CD8-positive, alpha-beta memory T cell (primary cell): ENCODE measurements at places on chromosomes 16 and 17. TPM values are rescaled to one million over a fixed set of nuclear protein-coding genes. Genes with fewer than 3 reads are reported as not detected.

GRCh38 chr16:84519855-84520254 lies 15.4 kb upstream of the MEAK7 start:
- no peak for DNase-seq

- DNase-seq = no peak
Observed at GRCh38 chr16:57801098-57801808, 1.0 kb downstream of the KIFC3 start.

GRCh38 chr17:82173351-82174041 lies 39.1 kb downstream of the CCDC57 start:
- no peak for DNase-seq

The CDH1 gene
- 0.18 TPM for total RNA-seq

The PTX4 gene
- total RNA-seq = not detected

The FAM222B gene
- total RNA-seq = 21.5 TPM

The AMFR gene
- total RNA-seq = 70.1 TPM

DNA sequence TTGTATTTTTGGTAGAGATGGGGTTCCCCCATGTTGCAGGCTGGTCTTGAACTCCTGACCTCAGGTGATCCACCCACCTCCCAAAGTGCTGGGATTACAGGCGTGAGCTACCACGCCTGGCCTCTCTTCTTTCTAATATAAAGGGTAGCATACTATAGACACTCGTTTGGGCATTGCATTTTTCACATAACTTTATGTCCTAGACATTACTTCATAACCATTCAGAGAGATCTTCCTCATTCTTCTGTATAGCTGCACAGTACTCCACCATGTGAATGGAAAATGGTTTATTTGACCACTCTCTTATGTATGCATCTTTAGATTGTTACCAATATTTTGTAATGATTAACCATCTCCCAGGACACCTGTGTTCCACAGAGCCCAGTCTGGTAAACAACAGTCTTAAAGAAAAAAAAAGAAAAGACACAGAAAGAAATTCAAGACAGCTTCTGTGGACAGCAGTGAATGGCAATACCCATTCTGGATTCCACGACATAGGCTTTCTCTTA lies 42.1 kb downstream of the TK2 start:
- DNase-seq = no peak

The PRR35 gene
- not detected for total RNA-seq

- DNase-seq = peak; percentile 58
Observed at GRCh38 chr17:7296189-7296861, 1.9 kb upstream of the YBX2 start.

The PMP22 gene
- 0.60 TPM for total RNA-seq

- no peak for DNase-seq
Observed at GRCh38 chr17:70265471-70265870, 96.1 kb downstream of the KCNJ2 start.

DNA sequence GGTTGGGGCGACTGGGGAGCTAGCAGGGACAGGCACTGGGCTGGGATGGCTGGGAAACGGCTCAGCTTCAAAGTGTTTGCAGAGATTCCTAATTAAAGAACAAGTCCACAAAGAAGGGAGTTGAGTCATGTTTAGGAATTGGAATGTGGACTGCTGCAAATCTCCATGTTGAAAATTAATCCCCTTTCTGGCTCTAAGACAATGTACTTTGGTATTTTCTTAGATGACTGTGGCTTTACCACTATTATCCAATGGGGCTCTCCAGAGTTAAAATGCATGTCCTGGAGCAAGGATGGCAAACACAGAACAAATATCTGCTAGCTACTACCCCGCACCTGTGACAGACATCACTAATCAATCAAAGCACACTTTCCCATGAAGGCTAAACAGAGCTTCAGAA lies 22.2 kb upstream of the WSCD1 start:
- no peak for DNase-seq

GRCh38 chr17:64133546-64134215 lies 3.7 kb upstream of the ERN1 start:
- no peak for DNase-seq

- DNase-seq = no peak
Observed at GRCh38 chr17:14777291-14777690, 476.4 kb downstream of the HS3ST3B1 start.

DNA sequence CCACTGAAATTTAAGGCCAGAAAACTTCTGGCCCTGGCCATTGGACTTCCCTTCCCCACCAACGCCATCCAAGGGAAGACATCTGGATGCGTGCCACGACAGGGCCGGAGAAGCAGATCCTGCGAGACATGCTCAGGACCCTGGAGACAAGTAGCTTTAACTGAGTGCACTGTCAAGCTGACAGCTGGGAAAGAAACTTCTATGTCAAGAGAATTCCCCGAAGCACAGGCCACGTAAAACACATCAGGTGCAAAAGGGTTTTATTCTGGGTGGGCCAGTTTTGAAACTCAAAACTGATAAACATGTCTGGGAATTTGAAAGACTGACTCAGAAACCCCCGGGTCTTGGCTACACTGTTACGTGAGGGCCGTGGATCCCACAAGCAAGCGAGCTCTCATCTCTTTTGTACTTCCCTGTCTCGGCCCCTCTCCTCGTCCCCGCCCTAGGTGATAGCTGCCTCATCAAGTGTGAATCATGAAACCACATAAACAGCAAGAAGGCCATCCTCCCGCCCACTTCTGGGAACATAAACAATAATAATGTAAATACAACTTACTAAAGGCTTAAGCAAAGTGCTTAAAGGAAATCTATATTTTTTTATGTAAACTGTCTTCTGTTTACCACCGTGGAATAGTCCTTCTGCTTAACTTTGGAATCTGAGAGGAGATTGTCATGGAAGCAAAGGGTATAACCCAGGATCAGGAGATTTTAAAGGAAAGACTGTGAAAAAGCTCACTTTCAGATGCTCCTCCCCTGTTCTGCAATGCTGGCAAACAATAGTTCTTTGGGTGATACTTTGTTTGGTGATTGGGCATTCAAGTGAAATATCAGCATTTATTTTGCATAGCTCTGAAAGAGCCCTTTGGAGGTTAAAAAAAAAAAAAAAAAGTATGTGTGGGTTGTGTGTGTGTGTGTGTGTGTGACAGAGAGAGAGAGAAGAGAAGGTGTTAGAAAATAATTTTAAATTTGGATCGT lies 406.0 kb upstream of the MAF start:
- DNase-seq = no peak

The CDC42EP4 gene
- 0.47 TPM for total RNA-seq

DNA sequence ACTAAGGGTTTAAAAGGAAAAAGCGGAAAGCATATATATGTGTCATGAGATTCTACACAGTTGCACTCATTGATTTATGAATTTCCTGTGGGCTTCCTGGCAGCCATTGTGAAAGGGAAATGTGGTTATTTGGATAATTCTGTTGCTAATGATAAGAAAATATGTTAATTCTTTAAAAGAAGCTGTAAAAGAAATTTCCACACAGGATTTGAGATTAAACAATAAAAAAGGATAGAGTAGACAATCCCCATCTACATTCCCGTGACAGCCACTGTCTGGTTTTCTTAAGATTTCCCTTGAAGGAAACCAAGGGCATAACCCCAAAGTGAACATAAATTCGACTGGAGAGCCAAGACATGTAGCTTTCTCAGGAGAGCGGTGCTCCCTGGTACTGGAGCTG lies 397.5 kb downstream of the CPPED1 start:
- no peak for DNase-seq

DNA sequence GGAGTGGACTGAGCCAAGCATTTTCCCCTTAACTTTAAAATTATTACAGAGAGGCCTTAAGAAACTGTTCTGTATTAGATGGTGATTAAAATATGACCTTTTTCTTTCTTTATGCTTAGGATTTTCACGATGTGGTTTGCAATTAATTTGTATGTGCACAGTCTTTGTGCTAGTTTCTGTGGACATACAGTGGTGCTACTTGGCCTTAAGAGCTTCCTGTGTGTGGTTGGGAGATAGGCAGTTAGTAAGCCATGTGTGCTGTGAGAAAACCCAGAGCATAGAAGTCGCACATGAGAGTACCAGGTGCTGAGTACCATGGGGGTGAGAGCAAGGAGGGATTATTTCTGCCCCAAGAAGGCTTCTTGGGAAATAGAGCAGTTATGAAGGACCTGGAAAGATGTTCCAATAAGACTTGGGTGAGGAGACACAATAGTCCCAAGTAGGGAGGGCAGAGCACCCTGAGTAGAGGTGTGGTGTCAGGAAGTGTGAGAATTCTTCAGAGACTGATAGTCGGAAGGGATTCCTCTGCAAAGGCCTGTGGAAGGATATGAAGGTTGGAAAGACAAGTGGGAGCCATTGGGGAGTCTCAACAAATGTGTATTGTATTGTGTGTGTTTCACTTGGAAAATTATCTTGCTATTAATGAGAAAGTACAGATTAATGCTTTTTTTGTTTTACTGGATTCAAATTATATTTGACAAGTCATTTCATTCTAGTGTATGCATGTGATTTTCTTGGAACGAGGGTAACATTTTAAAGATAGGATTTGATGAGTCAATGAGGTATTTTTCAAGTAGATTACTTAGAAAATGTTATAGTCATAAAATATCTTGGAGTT lies 239.9 kb downstream of the PRKCA start:
- no peak for DNase-seq

The HSF4 gene
- total RNA-seq = 13.3 TPM

The TMEM238L gene
- not detected for total RNA-seq

DNA sequence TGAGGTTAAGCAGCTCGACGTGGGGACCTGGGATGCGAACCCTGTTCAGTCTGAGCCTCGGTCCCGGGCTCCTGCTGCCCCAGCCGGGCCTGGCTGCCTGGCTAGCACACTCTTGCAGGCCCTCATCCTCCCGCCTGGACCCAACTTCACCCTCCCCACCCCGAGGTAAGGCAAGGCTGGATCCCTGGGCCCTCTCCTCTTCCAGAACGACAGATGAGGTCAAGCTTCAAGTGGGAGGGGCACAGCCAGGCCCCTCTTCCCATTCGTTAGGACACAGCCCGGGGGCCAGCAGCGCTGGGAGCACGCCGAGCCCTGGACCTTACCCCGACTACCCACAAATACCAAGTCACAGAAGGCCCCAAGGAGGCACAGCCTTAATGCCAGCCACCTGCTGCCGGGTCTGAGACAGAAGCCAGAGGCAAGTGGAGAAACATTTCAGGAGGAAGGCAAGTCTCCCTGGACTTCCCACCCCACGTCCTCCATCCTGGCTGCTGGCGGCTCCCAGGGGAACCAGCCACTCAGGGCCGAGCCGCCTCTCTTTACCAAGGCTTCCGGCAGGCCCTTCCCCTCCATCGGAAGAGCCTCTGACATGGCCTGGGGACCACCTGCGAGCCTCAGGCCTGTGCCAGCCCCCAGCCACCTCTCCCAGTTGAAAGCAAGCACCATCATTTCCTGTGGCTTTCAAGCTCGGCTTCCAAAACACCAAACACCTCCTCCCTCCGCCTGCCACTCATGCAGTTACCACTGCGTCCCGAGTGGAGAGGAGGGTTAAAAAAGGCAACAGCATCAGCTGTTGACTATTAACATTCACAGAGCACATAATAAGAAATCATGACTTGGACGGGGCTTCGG lies 59.9 kb downstream of the RPH3AL start:
- peak; percentile 33 for DNase-seq

The CACNA1G gene
- total RNA-seq = not detected

DNA sequence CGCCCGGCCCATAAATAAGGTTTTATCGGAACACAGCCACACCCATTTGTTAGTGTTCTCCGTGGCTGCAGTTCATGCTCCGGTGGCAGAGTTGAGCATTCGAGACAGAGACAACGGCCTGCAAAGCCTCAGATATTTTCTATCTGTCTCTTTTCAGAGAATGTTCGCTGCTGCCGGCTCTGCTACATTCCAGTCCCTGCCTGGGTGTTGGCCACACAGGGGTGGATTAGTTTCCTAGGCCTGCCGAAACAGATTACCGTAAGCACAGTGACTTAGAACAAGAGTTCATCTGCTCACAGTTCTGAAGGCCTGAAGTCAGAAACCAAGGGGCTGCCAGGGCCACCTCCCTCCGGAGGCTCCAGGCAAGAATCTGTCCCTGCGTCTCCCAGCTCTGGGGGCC lies 19.1 kb upstream of the GSG1L start:
- no peak for DNase-seq

DNA sequence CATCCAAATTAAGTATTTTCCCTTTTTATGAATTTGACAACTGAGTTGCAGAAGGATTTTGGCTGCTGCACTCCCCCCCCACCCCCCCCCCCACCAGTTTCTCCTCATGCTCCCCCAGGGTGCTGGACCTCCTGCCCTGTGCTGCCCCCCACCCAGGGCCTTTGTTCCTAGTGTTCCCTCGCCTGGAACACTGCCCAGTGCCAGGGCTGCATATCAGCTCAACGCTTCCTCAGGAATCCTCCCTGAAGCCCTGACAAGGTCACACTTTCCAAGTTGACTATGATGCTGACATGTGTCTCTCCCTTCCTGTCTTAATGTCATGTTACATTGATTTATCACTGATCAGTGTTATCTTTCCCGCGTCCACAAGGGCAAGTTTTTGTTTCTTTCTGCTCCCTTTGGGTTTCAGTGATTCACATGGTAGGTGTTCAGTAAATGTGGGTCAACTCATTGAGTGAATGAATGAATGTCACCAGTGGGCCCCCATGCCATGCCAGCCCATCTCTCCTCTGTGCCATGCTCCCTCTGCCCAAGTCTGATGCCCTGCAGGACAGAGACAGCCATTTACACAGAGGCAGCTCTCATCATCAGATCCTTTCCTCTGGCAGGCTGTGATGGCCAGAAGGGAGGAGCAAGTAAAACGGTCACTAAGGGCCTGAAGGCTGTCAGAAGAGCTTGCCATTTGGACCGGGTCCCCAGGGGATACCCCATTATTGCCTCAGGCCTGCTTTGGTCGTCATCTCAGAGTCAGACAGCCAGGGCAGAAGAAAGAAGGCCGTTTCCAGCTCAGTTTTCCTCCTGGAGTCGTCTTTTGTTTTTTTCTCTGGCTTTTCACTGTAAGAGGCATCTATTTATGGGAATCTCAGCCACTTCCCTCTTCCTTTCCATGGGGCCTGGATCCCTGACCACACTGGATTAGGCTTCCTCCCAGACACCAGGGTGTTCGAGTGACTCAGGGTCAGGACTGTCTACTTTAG lies 386.2 kb downstream of the SNX29 start:
- no peak for DNase-seq

- DNase-seq = no peak
Observed at GRCh38 chr17:80992948-80993624, 1.4 kb downstream of the CHMP6 start.

The SBK1 gene
- 3.9 TPM for total RNA-seq

The UMOD gene
- total RNA-seq = not detected

DNA sequence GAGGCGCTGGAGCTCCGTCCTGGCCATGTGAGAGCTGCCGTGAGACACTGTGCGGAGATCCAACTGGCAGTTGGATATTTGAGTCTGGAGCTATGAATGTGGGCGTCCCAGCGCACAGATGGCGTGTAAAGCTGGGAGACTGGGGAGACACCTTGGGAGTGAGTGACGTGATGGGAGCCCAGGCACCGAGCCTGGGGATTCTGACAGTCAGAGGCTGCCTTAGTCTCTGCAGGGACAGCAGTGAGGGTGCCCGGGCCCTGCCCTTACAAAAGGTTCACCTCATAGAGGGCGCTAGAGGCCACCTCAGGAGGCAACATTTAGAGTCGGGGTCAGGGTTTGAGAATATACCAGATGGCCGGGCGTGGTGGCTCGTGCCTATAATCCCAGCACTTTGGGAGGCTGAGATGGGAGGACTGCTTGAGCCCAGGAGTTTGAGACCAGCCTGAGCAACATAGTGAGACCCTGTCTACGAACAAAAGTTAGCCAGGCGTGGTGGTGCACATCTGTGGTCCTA lies 194.1 kb upstream of the GSE1 start:
- no peak for DNase-seq
